ENCODE measurements at places on chromosomes 6 and 20.

DNA sequence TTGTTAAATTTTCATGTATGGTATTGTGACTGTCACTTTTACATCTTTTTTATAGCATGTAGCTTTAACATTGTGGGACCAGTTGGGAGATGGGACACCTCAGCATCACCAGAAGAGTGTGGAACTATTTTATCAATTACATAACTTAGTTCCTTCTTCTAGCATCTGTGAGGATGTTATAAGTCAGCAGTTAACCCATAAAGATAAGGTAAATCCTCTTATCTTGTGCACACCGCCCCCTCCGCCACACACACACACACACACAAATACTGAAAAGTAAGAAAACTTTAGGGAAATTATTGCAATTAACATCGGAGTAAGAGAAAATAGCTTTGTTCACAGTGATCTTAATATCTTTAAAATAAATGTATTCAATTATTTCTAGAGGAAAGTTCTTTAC is 60.9 kb downstream of the PGM3 start:
- no peak for DNase-seq

DNA sequence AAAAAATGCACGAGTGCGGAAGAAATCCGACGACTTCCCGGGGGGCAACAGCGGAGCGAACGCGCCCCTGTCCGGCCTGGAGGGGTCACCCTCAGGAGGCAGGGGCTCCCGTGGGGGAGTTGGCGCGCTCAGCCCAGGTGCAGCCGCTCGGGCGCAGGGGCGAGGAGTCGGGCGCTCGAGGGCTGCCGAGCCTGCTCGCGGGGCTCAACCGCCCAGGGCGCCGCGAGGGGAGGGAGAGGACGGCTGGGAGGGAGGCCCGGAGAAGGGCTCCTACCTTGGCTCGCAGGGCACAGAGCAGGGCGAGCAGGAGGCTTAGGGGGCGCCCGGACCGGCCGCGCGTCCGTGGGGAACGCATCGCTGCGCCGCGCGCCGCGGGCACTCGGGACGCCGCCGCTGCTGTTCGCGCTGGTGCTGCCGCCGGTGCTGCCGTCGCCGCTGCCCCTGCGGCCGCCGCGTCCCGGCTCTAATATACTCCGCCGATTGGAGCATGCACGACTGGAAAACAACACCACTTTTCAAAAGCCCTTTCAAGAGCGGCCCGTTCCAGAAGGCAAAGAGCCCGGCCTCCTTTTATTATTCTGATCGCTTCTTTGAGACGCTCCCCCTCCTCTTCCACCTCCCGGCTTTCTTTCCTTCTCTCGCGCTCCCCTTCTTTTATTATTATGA is 490 bp downstream of the JAG1 start:
- peak; percentile 72 for DNase-seq

- DNase-seq: no peak
These were observed 17.4 kb downstream of the SERAC1 start for GRCh38 chr6:158150701-158151100.

GRCh38 chr6:52731719-52732118 is 31.6 kb downstream of the GSTA2 start:
- DNase-seq: no peak

DNA sequence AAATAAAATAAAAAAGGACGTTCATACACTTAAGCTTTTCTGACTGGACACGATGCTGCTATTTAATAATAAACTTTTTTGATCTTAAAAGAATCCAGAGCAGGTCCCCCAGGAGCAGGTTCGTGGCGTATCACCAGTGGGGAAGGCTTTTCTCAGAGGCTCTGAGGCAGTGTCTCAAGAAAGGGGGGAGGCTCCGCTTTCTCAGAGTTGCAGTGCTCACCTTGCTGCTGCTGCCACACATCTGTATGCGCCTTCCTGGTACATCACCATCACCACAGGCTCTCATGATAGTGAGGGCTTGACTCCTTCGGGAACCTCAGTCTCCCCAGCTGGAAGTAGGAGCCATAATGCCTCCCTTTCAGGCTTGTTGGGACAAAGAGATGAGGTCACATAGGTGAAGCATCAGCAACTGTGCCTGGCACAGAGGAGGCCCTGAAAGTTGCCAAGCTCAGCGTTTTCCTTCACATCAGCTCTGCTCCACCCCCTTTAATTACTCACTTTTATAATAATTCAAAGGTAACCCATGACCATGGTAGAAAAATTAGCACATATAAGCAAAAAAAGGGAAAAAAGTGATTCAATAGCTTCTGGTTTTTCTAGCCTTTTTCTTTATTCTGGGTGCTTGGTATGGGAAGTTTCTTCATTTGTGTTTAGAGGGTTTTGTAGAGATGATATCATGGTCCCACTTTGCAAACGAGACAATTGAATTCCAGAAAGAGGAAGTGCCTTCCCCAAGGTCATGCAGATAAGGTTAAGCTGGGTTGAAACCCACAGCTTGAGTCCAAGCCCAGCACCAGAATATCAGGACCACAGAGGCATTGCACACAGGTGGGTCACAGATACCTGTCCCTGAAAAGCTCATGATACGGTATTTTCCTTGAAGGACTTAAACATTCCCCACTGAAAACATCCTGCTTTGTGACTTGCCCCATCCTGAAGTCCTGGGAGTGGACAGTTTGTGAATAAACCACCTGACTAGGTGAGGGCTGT is 24.5 kb downstream of the SRSF3 start:
- DNase-seq: peak; percentile 77

DNA sequence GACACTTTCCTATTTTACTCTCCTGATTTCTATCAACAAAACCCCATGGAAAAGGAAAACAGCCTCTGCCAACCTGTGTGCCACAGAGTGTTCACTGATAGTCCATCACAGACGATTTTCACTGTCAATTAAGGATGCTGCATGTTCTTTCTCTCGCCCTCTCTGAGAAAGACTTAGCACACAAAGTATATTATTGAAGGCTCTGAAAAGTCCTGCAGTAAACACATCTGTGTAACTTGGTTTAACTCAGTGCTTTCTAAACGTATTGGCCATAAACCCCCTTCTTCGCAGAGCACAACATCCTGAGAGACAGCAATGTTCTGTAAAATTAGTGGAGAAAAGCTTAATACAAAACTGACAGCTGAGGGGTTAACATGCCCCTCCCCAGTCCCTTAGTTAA is 26.6 kb downstream of the MDGA1 start:
- no peak for DNase-seq

DNA sequence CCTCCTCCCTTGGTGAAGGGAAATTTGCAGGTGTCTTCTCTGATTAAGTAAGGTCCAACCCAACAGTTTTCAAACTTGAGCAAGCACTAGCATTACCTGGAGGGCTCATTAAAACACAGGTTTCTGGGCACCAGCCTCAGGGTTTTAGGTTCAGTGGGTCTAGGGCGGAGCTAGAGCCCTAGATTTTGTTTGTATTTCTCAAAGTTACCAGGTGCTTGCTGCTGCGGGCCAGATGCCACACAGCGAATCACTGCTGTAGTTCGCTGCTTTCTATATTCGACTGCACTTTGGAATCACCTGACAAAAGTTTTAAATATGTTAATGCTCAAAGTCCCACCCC is 869 bp downstream of the COL21A1 start:
- no peak for DNase-seq

DNA sequence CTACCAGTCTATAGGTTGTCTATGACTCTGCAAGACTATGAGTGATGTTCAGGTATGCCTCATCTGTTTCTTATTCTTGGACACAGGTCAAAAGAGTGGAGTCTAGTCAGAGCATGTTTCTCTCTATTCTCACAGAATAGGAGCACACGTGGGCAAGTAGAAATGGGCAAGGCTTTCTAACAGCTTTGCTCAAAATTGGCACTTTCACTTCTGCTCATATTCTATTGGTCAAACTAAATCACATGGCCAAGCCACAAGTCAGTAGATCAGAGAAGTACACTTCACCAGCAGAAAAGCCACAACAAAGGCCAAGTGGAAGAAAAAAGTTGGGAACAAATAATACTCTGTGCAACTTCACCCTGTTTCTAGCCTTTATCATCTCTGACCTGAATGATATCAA is 354.5 kb upstream of the SYNCRIP start:
- DNase-seq: no peak

GRCh38 chr6:85041376-85041775 is 277.0 kb upstream of the TBX18 start:
- no peak for DNase-seq
